ENCODE measurements at places on chromosomes 4 and X.

DNA sequence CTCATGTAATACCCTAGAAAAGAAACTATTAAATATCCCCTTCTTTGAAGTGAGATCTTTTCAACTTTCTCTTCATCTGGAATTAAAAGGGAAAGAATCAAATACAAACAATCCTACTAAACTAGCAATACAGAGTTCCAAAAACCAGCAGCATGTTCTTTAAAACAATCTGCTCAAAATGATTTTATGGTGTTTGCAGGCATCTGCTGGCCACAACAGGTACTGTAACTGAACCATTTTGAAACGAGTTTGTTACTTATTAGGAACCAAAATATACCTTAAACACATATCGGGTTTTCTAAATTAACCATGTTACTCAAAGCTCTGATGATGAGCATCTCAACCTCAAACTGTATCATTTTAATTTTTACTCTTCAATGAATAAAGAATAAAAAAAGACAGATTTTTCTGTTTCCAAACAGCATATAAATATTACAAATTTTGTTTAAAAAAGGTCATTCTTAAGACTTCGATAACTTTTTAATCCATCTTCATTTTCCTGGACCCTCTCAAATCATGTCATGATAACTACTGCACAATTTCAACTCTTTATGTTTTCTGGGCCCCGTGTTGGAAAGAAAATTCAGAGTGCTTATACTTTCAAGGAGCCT lies 56.5 kb downstream of the ARAP2 start:
- DNase-seq, result no peak

- DNase-seq, result no peak
These were observed 321.3 kb downstream of the GALNTL6 start for GRCh38 chr4:172134521-172134920.

DNA sequence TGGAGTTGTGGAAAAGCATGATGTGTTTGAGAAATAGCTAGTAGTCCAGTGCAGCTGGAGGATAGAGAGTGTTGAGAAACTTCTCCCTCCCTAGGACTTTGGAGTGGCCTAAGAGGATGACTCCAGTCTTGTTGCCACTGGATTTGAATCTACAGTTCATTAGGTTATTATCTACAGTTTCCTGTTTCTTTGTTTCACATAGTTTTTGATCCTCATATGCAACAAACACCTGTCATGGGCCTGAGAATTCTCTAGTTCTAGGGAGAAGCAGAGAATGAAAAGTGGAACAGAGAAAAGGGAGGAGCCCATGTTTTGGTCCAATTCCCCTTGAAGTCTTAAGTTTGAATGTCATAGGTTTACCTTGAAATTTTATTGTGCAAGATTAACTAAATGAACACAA lies 73.6 kb upstream of the TBC1D9 start:
- DNase-seq, result no peak

DNA sequence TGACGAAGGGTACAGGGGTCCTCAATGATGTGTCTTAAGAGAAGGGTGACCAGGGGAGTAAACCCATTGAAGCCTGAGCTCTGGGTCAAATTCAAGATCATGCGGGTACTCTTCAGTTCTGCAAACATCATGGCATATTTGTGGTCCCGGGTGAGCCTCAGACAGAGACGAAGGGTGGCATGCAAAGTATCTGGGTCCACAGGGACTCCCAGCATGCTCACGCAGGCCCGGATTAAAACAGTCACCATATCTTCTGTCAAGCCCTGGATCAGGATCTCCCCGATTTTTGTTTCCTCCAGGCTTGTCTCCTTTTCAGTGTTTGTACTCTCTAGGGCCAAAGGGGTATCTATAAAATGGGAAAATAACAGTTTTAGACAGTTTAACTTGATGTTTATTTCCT lies 102.9 kb downstream of the HUWE1 start:
- no peak for DNase-seq

GRCh38 chrX:49876750-49877149 lies 2.5 kb upstream of the USP27X start:
- peak; percentile 35 for DNase-seq

DNA sequence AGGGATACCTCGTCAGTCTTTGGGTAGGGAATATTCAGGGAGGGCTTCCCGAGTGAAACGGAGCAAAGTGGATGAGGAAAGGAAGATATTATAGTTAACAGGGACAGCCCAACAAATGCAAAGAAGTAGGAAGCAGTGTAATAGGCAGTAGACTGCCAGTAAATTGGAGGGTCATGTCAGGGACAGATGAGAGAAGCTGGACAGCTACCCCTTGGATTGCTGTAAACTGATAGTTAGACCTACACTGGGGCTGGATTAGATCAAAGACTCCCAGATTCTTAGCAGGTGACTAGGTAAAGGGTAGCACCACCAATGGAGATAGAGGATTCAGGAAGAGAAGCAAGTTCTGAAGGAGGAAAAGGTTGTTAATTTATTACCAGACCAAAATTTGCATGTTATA lies 48.0 kb downstream of the NPNT start:
- DNase-seq, result no peak

DNA sequence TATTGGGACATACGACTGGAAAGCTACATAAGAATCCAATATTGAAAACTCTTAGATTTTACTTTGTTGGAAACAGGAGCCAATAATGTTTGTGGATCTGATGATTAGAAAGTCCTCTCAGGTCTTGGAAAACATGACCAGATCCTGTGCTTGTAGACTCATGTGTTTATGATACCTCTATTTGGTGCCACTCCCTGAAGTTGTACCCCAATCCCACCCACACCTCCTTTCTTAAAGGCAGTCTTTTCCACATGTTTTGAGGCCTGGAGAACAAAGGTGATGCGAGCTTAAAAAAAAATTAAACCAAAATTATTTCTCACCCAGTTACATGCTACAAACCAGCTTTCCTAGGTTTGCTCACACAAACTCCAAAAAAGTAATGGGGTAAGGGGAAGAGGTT lies 262.7 kb downstream of the PTTG2 start:
- DNase-seq, result no peak

DNA sequence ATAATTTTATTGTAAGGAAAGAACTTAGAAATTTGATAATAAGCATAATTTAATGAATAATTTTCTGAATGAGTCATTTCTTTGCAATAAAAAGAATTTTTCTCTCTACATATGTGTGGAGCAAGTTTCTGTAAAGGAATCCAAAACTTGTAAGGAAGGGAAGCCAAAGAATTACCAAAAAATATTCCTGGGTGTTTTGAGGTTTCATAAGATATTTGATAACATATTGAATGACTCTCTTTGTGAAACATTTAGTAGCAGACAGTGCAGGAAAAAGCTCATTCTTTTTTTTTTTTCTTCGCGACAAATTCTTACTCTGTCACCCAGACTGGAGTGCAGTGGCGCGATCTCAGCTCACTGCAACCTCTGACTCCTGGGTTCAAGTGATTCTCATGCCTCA lies 469.0 kb upstream of the MAGEB2 start:
- peak; percentile 9 for DNase-seq

DNA sequence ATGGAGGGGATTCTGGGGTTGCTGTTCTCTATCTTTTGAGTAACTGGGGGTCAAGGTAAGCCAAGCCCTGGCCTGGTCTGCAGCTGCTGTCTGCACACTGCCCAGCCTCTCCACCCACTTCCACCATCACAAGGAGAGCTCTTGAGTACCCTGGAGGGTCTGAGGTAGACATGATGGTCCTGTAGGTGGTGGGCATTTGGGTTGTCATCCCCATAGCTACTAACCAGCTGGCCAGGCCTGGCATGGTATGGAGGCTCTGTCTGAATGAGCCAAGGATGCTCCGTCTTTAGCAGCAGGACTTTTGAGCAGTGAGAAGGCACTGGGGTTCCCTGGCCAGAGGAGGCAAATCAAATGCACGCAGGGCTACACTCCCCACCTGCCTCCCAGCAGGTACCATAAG lies 82.7 kb downstream of the NHSL2 start:
- DNase-seq, result no peak

GRCh38 chrX:71532078-71532752 lies 689 bp upstream of the OGT start:
- DNase-seq, result peak; percentile 10

DNA sequence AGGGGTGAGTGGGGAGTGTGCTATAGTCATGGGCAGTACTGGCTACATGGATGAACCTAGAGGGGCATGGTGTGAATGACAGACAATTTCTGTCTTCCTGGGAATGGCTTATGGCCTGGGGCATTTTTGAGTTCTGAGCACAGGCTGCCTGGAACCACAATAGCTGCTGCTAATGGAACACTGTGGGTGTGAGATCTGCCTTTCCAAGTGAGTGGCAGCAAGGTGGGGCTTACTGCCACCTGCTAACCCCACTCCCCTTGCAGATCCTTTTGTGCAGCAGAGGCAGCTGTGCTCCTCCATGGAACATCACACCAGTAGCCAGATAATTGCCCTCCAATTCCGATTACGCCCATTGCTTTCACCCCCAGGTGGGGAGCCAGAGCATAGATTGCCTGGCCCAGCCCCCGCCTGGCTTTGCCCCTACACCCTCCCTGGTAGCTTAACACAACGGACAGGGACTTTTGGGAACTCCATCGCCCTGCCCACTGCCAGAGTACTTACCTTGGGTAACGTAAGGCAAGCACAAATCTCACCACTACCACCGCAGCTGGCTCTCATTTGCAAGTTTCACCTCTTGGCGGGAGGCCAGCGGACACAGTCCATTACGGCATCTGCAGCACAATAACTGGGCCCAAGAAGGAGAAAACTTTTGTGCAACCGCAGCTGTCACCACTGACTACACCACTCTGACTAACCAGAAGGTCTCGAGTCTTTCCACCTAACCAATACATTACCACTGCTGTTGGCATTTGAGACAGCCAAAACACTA lies 421.2 kb upstream of the NWD2 start:
- DNase-seq, result no peak

DNA sequence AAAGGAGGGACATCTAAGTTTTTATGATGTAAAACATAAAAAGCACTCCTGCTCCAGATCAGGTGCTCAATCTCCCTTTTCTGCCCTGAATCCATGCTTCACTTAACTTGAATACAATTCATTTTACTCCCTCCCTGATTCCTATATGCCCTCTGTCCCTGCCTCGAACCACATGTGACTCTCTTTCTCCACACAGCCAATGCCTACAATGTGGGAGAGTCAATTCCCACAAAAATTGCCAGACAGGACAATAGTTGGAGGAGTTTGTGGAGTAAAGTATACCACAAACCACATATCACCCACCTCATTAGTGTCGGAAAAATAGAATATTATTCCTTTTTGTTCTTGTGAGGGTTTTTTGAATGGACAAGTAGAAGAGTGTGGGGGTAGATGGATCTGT lies 9.7 kb downstream of the AMMECR1 start:
- DNase-seq, result no peak

GRCh38 chr4:1815096-1815996 lies 22.3 kb downstream of the FGFR3 start:
- DNase-seq, result no peak

DNA sequence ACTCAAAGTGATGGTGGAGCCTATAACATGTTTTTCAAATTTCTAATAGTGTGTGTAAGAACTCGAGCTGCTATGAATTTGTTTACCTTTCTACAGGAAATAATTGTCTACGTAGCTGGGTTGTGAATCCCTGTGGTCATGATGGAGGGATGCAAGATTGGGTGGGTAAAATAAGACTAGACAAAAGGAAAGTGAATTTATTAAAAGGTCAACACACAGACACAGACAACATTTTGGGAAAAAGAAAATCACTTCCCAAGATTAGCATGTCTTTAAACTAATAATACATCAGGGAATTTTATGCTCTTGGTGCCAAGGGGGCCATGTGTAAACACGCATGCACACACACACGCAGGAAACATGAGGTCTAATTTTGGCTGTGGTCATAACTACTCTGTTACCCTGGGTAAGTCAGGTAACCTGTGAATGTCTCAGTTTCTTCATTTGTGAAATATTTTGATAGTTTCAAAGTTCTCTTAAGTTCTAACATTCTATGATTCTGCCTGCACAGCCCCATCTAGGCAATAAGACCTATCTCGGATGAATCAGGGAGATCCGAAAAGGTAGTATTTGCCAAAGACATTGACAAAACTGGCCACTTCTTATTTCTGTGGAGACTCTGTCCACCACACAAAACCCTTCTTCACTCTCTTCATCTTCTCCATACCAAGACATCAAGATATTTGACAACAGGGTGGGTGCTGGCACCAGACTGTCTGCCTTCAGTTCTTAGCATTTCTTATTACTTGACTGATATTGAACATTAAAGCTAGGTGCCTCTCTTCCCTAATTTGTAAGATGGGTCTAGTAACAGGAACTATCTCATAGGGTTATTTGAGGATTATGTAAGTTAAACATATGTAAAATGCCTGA lies 1.6 kb upstream of the UNC5C start:
- DNase-seq, result no peak

DNA sequence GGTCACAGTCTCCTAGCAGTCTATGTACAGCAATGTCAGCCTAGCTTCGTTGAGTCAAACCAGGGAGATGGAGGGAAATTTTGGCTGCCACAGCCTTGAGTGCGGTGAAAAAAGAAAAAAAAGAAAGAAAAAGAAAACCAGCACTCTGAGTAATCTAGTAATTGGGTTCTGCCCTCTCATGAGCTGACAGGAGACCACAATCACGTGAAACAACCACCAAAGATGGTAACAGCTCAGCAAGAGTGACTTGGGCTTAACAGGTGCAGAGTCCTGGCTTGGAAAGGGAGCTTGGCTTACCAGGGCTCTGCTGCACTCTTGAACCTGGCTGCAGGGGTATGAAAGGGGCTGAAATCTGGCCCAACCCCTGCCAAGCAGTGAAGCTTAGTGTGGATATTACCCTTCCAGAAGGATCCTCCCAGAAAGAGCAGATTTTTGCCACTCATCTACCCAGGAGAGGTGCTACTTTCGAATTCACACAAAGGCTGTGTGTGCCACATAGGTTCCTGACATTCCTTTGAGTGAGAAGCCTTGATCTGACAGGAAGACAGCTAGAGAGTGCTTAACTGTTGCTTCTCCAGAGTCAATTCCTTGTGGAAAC lies 350.3 kb downstream of the PTTG2 start:
- no peak for DNase-seq

- peak; percentile 54 for DNase-seq
These were observed 13.9 kb upstream of the PLAC8 start for GRCh38 chr4:83128240-83128929.

GRCh38 chrX:112761242-112762207 lies 79.1 kb downstream of the AMOT start:
- DNase-seq, result no peak

- DNase-seq, result peak; percentile 34
These were observed 42.9 kb downstream of the AFF1 start for GRCh38 chr4:86977621-86978184.

GRCh38 chr4:61886131-61886530 lies 686.0 kb downstream of the ADGRL3 start:
- DNase-seq, result no peak

DNA sequence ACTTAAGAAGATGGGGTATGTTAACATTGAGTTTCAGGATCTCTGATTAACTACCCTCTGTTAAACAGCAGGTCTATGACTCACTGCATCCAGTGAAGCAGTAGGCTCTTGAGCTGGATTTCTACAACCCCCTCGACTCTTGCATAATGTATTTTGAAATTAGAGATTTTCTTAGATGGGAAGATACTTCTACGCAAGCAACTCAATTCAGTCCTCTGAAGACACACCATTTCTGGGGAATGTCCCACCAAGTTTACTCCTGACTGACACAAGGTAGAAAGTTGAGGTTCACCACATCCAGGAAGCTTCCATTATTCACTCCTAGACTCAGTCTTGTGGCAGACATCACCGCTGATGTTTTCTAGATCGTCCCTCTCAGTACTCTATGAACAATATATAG lies 12.9 kb downstream of the PALLD start:
- DNase-seq, result peak; percentile 48
